Activated naive CD4-positive, alpha-beta T cell (primary cell): ENCODE measurements at places on chromosomes 2 and 18.

- DNase-seq, result no peak
These were observed 203.4 kb downstream of the NEDD4L start for GRCh38 chr18:58247363-58247834.

DNA sequence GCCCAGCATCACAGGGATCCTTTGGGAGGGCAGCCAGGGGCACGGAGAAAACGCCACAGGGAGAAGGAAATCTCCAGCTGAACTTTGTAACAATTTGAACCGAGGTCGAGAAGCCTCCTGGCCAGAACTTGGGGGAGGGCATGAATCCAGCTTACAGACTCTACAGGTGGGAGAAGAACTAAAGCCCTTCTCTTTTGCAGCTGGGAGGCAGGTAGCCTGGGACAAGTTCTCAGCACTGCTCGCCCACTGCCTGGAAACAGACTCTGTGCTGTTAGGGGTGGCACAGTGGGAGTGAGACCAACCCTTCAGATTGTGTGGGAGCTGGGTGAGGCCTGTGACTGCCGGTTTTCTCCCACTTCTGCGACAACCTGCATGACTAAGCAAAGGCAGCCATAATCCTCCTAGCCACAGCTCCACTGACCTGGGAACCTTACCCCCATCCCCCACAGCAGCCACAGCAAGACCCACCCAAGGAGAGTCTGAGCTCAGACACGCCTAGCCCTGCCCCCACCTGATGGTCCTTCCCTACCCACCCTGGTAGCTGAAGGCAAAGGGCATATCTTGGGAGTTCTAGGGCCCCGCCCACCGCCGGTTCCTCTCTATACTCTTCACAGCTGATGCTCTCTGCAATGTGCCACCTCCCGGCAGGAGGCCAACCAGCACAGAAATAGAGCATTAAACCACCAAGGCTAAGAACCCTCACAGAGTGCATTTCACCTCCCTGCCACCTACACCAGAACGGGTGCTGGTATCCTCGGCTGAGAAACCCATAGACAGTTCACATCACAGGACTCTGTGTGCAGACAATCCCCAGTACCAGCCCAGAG is 136.0 kb upstream of the SIX2 start:
- no peak for DNase-seq

- no peak for DNase-seq
These were observed 176.3 kb downstream of the SEPTIN10 start for GRCh38 chr2:109437325-109438090.

DNA sequence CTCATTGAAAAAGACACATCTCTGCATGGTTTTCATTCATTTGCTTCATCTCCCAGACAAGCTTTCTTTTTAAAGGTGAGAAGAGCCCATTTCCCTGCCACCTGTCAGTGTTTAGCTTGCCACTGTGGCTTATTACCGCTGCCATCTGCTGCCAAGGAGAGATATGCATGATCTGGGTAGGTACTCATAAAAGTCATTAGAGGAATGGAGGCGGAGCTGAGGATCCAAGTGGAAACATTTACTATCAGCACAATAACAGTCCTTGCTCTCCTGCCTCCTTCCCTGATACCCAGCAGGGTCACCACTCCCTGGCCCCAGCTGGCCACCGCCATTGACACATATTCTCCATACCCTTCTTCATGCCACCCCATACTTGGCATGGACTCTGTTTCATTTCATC is 390.4 kb downstream of the TSN start:
- DNase-seq, result no peak

GRCh38 chr2:425243-425642 is 137.4 kb upstream of the ALKAL2 start:
- DNase-seq, result no peak
